HCEC 1CT (cell line): ENCODE measurements at places on chromosomes 2 and 18.

GRCh38 chr2:43759195-43759594 lies 14.6 kb upstream of the DYNC2LI1 start:
- DNase-seq: peak; percentile 69

- no peak for DNase-seq
These were observed 34.1 kb downstream of the KIF5C start for GRCh38 chr2:148909114-148909513.

DNA sequence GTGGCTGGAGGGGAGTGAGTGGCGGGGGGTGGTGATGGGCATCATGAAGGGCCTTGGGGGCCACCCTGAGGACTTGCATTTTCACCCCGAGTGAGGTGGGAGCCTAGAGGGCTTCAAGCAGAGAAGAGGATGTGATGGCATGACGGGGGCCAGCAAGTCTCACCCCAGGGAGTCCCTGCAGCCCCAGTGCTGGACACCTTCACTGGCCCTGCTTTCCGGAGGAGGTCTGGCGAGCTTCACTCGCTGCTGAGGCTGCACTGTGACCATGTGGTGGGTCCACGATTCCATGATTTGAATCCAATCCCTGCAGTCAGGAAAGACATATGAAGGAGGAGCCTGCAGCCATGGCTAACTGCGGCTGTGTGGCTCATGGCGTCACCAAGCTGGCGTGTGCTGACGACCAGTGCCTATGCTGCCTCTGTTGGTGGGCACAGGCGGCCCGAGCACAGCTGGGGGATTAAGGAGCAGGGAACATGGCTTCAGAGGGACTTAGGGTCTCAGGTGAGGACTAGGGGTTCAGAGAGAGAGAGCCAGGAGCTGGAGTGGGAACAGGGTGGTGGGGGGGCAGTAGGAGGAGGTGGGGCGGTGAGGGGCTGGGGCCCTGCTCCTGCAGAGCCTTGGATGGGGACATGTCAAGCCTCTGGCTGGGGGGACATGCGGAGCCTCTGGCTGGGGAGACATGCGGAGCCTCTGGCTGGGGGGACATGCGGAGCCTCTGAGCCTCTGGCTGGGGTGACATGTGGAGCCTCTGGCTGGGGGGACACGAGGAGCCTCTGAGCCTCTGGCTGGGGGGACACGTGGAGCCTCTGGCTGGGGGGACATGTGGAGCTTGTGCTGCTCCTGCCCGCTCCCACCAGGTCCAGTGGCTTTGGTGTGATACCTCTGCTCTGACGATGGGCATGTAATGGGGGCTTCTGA lies 3.6 kb downstream of the ZAP70 start:
- DNase-seq: no peak

DNA sequence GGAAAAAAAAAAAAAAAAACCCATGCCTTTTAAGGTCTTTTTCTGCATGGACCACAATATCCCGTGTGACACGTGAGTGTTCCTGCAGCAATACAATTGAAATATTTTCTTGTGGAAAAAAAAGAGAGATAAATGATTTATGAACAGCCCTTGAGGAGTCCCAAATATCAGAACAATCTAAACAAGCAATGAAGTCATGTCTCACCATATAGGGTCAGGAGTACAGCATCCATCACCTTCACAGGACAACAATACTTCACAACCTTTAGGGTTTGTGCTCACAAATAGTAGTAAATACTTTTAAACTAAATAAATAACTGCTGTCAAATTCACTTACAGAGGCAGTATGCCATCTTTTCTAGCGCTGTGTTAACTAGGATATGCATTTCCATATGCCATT lies 87.9 kb downstream of the ZEB2 start:
- no peak for DNase-seq

DNA sequence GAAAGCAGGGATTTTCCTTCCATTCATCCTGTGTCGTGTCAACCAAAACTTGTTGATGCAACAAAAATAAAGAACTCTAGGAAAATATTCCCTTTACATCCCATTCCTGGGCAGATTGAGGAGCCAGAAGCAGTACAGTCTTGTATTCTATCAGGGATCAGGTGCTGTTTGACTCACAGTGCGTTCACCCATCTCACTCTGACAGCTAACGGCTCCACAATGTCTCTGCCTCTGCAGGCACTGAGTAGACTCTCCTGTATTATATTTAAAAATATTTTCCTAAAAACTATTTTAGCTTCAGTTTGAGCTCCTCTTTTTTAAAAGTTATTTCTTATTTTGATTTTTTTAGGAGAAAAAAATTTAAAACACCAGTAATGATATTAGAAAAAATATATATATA lies 600.6 kb upstream of the SALL3 start:
- DNase-seq: no peak

DNA sequence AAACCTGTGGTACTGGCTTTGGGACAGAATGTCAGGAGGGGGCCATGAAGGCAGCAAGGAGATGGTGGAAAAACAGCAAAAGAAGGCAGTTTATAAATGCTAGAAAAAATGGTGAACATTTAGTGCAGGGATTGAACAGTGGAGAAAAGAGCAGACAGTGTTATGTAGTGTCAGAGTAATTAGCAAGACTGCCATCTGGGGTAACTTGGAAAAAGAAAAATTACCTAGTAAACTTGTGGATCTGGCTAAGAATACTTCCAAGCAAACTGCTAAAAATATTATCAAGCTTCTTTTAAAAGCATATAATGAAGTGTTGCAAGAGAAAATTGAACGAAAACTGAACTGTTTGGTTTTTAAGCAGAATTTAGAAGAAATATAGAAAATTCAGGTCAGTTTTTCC lies 267.8 kb downstream of the INSIG2 start:
- no peak for DNase-seq

- no peak for DNase-seq
These were observed 33.3 kb downstream of the POLR1A start for GRCh38 chr2:86072271-86072858.

GRCh38 chr2:46298272-46298521 lies 990 bp downstream of the EPAS1 start:
- DNase-seq: peak; percentile 29

- DNase-seq: no peak
These were observed 85.3 kb upstream of the SULT1C3 start for GRCh38 chr2:108154366-108155061.

- DNase-seq: no peak
These were observed 558.9 kb upstream of the FSIP2 start for GRCh38 chr2:185179743-185180142.
